ENCODE measurements at places on chromosomes 5 and 9.
A peak's percentile ranks its signal among the peaks of the same experiment; 100 is the strongest.

DNA sequence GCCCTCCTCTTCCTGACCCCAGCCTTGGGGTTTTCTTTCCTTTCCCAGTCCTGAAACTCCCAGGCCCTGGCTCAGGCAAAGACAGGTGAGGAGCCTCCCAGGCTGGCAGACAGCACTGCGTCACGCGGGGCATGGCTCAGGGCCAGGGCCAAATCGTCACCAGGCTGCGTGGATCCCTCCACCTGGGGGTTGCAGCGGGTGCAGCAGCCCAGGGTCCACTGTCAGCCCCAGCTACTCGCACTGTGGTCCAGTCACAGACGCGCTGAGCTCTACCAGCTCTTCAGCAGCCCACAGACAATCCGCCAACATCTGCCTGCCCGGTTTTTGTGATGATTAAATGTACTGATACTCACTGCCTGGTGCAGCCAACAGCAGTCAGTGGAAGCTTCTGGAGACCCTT lies 12.1 kb downstream of the FAM78A start:
- DNase-seq, result no peak

DNA sequence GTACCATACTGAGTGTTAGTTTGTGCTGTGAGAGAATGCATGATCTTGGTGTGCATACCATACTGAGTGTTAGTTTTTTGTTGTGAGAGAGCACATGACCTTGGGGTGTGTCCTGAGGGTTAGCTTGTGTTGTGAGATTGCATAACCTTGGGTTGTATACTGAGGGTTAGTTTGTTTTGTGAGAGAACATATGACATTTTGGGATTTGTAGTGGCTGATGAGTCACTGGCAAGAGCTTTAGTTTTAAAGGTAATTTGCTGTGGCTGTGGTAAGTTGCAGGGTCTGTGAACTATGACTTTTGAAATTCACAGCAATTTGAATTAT lies 1068.3 kb upstream of the EDIL3 start:
- DNase-seq, result no peak

GRCh38 chr5:142626099-142626498 lies 59.8 kb downstream of the FGF1 start:
- DNase-seq, result no peak

- no peak for DNase-seq
Observed at GRCh38 chr5:15748266-15748665, 248.3 kb downstream of the FBXL7 start.

GRCh38 chr9:116671605-116672004 lies 15.5 kb upstream of the TRIM32 start:
- no peak for DNase-seq

GRCh38 chr5:123093601-123094236 lies 4.7 kb downstream of the PRDM6 start:
- DNase-seq, result no peak

DNA sequence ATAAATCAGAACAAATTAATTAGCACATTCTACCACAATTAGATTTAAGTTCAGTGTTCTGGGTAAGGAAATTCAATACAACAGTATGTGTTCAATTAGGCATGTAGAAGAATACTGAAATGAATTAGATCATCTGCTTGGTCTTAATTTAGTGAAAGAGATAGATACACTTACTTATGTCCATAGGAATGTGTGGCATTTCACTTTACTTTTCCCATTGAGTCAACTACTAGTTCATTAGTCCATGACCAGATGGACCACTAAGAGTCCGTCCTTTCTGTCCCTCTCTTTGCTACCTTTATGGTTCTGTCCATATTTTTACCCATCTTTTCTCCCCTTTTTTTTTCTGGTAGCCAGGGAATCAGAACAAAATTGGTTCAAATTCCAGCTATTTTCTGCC lies 276.9 kb downstream of the OSTF1 start:
- no peak for DNase-seq

GRCh38 chr5:171646102-171647042 lies 139.2 kb upstream of the SMIM23 start:
- DNase-seq, result no peak

GRCh38 chr5:55904152-55904551 lies 53.0 kb downstream of the IL31RA start:
- no peak for DNase-seq

GRCh38 chr9:110334183-110334582 lies 3.5 kb downstream of the TXNDC8 start:
- no peak for DNase-seq

DNA sequence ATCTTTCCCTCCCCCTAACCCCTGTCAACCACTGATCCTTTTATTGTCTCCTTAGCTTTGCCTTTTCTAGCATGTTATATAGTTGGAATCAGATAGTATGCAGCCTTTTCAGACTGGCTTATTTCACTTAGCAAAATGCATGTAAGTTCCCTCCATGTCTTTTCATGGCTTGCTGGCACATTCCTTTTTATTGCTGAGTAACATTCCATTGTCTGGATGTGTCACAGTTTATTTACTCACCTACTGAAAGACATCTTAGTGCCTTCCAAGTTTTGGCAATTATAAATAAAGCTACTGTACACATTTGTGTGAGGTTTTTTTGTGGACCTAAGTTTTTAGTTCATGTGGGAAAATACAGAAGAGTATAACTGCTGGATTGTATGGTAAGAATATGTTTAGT lies 230.1 kb downstream of the PBX3 start:
- DNase-seq, result no peak

DNA sequence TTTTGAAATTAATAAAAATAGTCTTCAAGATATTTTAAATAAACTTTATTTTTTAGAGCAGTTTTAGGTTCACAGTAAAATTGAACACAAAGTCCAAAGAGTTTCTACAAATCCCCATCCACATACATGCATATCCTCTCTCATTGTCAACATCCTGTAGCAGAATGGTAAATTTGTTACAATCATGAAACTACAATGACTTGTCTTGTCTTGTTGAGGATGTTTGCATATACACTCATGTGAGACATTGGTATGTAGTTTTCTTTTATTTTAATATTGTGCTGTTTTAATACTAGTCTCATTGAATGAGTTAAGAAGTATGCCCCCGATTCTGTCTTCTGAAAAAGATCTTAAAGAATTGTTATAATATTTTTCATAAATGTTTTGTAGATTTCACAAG lies 447.0 kb upstream of the EDIL3 start:
- no peak for DNase-seq

DNA sequence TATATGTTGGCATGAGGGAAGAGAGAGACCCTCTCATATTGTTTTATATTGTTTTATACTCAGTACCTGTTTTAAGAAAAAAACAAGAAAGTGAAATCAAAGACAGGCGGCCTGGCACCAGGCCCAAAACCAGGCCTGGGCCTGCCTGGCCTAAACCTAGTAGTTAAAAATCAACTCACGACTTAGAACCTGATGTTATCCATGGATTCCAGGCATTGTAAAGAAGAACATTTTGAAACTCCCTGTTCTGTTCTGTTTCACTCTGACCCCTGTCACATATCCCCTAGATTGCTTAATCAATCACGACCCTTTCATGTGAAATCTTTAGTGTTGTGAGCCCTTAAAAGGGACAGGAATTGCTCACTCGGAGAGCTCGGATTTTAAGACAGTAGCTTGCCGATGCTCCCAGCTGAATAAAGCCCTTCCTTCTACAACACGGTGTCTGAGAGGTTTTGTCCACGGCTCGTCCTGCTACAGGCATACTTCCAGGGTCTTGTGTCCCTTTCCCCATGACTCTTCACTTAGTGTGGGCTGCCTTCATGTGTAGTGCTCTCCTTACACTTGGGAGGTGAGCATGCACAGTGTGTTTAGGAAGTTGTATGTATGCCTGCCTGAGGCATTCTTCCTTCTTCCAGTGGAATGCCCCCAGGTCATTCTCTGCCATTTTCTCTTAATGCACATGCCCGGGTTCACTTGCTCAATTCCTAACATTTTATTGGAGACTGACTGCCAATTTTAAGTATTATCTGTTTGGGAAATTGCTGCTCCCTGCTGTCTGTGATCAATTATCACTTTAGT lies 17.8 kb downstream of the TBCA start:
- DNase-seq, result no peak

GRCh38 chr9:20473515-20474013 lies 148.7 kb downstream of the MLLT3 start:
- no peak for DNase-seq

GRCh38 chr9:71582347-71582746 lies 186.0 kb downstream of the CEMIP2 start:
- DNase-seq, result no peak

DNA sequence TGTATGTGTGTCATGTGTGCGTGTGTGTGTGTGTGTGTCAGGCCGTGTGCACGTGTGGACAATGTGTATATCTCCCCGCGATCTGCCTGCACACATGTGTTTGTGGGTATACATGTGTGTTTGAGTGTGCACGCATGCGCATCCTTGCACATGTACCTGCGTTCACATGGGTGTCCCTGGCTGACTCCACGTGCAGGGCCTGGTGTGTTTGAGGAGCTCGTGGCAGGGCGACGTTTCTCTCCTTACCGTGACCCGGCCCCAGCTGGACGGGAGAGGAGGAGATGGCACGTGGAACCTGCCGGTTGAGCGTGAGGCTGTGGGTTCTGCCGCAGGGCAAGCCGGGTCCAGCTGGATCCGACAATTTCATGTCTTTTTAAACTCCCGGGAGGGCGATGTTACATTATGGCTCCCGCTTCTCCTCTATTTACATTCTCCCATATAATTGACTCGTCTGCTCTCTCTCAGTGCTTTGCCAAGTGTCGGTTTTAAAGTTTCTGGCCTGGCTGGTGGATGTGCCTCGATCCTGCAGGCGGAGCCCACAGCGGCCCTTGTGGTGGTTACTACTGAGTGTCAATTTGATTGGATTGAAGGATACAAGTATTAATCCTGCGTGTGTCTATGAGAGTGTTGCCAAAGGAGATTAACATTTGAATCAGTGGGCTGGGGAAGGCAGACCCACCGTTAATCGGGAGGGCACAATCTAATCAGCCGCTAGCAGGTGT lies 5.9 kb downstream of the COL5A1 start:
- DNase-seq, result no peak

DNA sequence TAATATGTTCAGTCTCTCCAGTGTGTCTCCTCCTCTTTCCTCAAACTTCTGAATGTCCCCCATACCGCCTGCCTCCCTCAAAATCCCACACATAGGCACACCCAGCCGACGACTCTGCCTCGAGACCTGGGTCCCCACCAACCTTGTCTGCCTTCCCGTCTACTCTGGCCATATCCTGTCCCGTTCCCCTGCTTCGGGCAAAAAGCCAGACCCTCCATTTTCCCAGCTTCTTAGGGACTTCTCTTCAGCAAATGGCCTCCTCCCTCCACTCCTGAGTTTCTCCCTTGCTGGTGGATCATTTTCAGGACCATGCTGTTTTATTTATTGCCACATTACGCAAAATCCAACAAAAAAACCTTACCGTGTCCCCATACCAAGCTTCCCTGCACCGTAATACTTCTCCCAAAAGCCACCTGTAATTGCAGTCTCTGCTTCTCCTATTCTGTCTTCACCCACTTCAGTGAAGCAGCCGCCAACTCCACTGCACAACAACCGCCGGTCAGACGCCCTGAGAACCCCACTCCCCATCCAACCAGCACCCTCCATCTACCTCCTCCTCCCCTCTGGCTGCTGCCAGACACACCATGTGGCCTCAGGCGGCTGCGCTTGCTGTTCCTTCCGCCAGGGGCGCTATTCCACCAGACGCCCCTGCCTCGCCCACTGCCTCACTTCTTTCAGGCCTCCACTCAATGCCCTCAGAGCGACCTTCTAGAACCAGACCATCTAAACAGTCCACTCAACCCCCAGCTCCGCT lies 117.0 kb downstream of the TRPM6 start:
- DNase-seq, result peak; percentile 39

- no peak for DNase-seq
Observed at GRCh38 chr9:76591256-76591950, 132.4 kb downstream of the GCNT1 start.

GRCh38 chr9:87601176-87601575 lies 103.5 kb downstream of the DAPK1 start:
- no peak for DNase-seq

- no peak for DNase-seq
Observed at GRCh38 chr5:111387361-111387760, 125.0 kb downstream of the STARD4 start.

DNA sequence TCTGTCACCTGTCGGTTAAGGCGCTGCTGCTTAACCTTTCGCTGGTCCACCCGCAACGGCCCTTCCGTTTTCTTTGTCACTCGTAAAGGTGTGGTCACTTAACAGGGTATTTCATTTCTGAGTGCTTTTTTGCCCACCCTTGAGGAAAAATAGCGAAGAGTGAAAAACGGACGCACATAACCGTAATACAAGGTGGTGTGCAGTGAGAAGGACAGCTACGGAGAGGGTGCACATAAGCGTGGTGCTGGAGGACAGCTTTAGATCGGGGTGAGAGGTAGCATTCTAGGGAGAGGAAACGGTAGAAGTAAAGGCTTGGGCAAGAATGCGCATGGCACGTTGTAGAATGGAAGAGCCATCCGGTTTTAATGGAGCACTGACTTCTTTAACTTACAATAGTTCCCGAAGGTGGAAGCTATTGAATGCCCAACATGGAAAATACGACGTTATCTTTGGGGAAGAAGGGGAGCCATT lies 761 bp downstream of the CCT5 start:
- DNase-seq, result no peak

Measured in liver (tissue), 10 donors.